ENCODE measurements at places on chromosomes 11 and 22. TPM values are rescaled to one million over a fixed set of nuclear protein-coding genes. Genes with fewer than 3 reads are reported as not detected.
A peak's percentile ranks its signal among the peaks of the same experiment; 100 is the strongest.

GRCh38 chr11:86717817-86718501 is 45.5 kb upstream of the ME3 start:
- H3K36me3 ChIP-seq, result peaks cover 14% of the 10 kb centered on the region
- DNase-seq, result no peak

DNA sequence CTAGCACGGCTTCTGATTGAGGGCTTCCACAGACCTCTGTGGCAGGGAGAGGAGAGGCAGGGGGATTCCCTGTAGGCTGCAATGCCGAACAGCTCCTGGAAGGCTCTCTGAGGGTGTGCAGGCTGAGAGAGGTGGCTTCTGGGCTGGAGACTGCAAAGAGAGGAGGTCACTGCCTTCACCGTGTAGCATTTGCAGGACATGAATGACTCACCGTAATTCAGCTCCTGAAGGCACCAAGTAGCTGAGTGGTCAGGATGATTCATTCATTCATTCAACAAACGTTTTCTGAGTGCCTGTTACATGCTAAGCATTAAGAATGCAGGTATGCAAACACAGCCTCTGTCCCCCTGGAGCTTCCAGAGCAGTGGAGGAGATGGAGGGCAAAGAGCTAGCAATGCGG is 18.0 kb upstream of the EIF3D start:
- no peak overlapping the region for H3K27ac ChIP-seq
- H3K4me3 ChIP-seq, result no peak overlapping the region
- DNase-seq, result no peak
- H3K36me3 ChIP-seq, result no peaks in the 10 kb centered on the region
- H3K4me1 ChIP-seq, result peaks cover 6% of the 10 kb centered on the region

DNA sequence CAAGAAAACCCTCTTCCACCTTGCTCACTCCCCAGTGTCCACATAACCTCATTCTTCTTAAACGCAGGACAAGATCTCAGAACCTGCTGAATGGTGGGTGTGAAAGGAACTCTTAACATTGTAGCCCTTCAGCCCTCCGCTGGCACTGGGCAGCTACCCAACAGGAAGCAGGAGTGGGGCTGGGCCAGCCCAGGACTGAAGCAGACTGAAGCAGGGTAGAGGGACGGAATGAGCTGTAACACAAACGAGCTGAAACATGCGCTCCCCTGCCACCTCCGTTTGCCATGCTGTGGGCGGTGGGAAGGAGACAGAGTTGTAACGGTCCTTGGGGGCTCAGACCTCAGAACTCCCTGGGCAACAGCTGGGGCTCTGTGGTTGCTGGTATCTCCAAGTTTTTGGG is 23.6 kb downstream of the NPAT start:
- H3K4me3 ChIP-seq, result no peak overlapping the region
- H3K27ac ChIP-seq, result peak overlapping the region; percentile 91
- peaks cover 29% of the 10 kb centered on the region for H3K4me1 ChIP-seq
- H3K36me3 ChIP-seq, result peaks cover 75% of the 10 kb centered on the region

- no peaks in the 10 kb centered on the region for H3K36me3 ChIP-seq
- peak; percentile 37 for DNase-seq
- H3K4me1 ChIP-seq, result peaks cover 42% of the 10 kb centered on the region
Observed at GRCh38 chr22:22865311-22866072, 22.1 kb upstream of the IGLL5 start.

GRCh38 chr11:27210531-27210930 is 152.5 kb downstream of the CCDC34 start:
- peaks cover 4% of the 10 kb centered on the region for H3K27me3 ChIP-seq
- H3K4me1 ChIP-seq, result no peaks in the 10 kb centered on the region
- DNase-seq, result no peak
- no peaks in the 10 kb centered on the region for H3K36me3 ChIP-seq

- no peaks in the 10 kb centered on the region for H3K27me3 ChIP-seq
- peak overlapping the region; percentile 4 for H3K4me3 ChIP-seq
- H3K27ac ChIP-seq, result peak overlapping the region; percentile 83
- H3K4me1 ChIP-seq, result peaks cover 59% of the 10 kb centered on the region
Observed at GRCh38 chr11:114073007-114073827, 13.7 kb downstream of the ZBTB16 start.

DNA sequence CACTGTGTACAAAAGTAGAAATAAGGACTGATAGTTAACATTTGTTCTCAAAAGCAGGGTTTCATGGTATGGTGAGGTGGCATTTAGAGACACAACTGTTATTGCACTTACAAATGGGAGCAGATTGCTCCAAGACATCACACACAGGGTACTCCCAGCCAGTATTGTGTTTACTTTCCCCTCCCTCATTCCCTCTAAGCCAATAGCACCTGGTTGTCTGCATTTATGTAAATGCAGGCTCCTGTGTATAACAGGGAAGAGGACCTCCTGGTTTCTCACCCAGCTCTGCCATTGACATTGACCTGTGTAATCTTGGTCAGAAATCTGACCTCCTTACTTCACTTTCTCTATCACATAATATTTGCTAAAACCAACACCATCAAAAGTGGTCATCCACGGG is 154.4 kb downstream of the NAV2 start:
- H3K4me3 ChIP-seq, result no peak overlapping the region
- no peaks in the 10 kb centered on the region for H3K36me3 ChIP-seq
- H3K4me1 ChIP-seq, result no peaks in the 10 kb centered on the region
- H3K27me3 ChIP-seq, result peaks cover 3% of the 10 kb centered on the region

- no peaks in the 10 kb centered on the region for H3K4me1 ChIP-seq
- no peaks in the 10 kb centered on the region for H3K27me3 ChIP-seq
- no peak overlapping the region for H3K27ac ChIP-seq
- H3K4me3 ChIP-seq, result no peak overlapping the region
Observed at GRCh38 chr11:37506531-37506930, 908.5 kb upstream of the RAG2 start.

DNA sequence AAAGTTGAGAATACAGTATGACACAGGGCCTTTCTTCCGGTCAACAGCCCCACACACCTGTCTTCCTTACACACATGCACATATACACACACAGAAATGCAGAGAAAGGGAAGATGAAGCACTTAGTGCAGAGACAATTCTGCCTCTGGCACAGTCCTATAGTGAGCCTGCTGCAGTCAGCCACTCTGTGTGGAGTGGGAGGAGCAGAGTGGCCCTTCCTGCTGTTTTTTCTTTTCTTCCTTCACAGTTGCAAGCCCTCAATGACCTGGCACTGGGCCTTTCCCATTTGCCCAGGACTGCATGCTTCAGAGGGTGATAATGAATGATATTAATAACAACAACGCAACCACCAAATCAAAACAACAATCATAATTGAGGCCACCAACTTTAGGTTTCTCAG is 527.0 kb upstream of the B3GAT1 start:
- no peaks in the 10 kb centered on the region for H3K4me1 ChIP-seq
- H3K4me3 ChIP-seq, result no peak overlapping the region
- peaks cover 3% of the 10 kb centered on the region for H3K27me3 ChIP-seq

- H3K27me3 ChIP-seq, result no peaks in the 10 kb centered on the region
- peaks cover 2% of the 10 kb centered on the region for H3K36me3 ChIP-seq
- no peak overlapping the region for H3K27ac ChIP-seq
- no peak overlapping the region for H3K4me3 ChIP-seq
- DNase-seq, result no peak
Observed at GRCh38 chr11:61805146-61805545, 11.7 kb downstream of the FADS1 start.

DNA sequence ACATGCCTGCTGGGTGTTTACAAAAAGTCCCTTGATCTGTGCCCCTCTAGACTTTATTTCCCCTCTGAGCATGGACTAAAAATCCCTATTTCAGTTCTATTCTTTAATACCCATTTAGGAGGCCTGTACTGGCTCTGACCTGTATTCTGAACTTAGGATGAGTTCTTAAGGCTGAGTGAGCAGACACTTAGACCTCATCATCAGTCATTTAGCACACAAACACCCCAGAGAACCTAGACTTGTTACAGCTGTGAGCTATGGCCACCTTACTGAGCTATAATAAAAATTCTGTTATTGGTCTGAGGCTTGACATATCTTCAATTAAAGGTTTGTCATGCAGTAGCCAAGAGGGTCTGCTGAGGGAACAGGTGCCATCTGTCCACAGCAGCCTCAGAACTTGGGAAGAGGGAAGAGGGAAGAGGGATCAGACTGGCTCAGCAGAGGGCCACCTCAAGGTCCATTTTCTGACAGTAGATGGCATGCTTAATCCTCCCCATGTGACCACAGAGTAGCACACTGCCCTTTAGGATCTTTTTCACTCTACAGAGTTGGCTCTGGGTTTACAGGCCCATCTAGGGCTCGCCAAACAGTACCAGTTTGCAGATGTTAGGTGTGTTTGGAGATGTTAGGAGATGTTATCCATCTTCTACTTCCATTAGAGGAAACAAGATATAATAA is 30.2 kb upstream of the RRM1 start:
- H3K27ac ChIP-seq, result peak overlapping the region; percentile 81
- peaks cover 56% of the 10 kb centered on the region for H3K4me1 ChIP-seq
- DNase-seq, result no peak
- H3K4me3 ChIP-seq, result no peak overlapping the region
- peaks cover 54% of the 10 kb centered on the region for H3K36me3 ChIP-seq

DNA sequence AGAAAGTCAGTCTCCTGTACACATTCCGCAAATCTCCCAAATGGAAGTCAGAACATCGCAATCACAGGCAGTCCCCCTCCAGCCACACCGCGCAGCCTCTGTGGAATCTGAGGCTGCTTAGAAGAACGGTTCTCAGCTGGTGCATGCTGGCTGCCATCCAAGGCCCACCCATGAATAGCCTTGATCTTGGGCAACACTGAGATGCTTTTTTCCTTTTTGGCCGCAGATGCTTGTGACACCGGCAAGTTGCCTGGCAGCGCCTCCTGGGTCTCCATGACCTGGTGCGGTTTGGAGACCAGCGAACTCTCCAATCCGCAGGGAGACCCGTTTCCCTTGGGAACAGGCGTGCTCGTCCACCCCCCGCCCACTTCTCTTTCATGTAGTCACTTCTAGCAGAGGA is 26.3 kb upstream of the PHF21B start:
- H3K27ac ChIP-seq, result no peak overlapping the region
- H3K4me1 ChIP-seq, result no peaks in the 10 kb centered on the region
- no peak for DNase-seq
- peaks cover 26% of the 10 kb centered on the region for H3K27me3 ChIP-seq
- H3K4me3 ChIP-seq, result no peak overlapping the region

- H3K4me3 ChIP-seq, result peak overlapping the region; percentile 84
Observed at GRCh38 chr11:8593455-8593854, 573 bp downstream of the STK33 start.

DNA sequence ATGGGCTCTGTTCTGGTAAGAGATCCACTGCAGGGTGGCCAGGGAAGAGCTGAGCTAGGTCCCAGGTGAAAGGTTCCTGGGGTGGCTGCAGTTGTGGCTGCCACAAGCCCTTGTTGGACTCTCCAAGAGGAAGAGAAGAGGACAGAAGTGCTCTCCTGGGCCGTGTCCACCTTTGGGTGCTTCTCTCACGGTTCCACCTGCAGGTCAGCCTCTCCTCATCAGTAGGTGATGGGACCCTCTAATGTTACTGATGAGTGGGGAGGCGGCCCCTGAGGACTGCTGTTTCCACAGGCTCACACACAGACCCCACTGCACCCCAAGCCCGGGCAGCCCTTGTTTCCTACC is 804.9 kb downstream of the BRD1 start:
- H3K36me3 ChIP-seq, result no peaks in the 10 kb centered on the region
- peaks cover 19% of the 10 kb centered on the region for H3K27me3 ChIP-seq
- DNase-seq, result no peak
- H3K27ac ChIP-seq, result no peak overlapping the region

- peak within 1 kb of the TSS; percentile 99 for H3K27ac ChIP-seq
- no peaks in the 10 kb centered on the region for H3K27me3 ChIP-seq
- no peak for DNase-seq
- peaks cover 27% of the 10 kb centered on the region for H3K4me1 ChIP-seq
- H3K4me3 ChIP-seq, result peak within 1 kb of the TSS; percentile 100
Observed at GRCh38 chr11:95066716-95067038, at the start of gene SRSF8. Gene SRSF8, plus strand, starts transcription at chr11:95066919. Its CDS starts 308 bp downstream, at chr11:95067227.

GRCh38 chr11:2378527-2379210 is 1.6 kb downstream of the CD81 start:
- H3K27me3 ChIP-seq, result no peaks in the 10 kb centered on the region
- no peak for DNase-seq
- H3K4me1 ChIP-seq, result peaks cover 50% of the 10 kb centered on the region
- peak overlapping the region; percentile 76 for H3K27ac ChIP-seq
- H3K4me3 ChIP-seq, result peak overlapping the region; percentile 80
- peaks cover 4% of the 10 kb centered on the region for H3K36me3 ChIP-seq

- H3K4me3 ChIP-seq, result no peak overlapping the region
- no peak for DNase-seq
- H3K36me3 ChIP-seq, result no peaks in the 10 kb centered on the region
- H3K4me1 ChIP-seq, result no peaks in the 10 kb centered on the region
Observed at GRCh38 chr11:23727794-23728193, 769.1 kb upstream of the LUZP2 start.

GRCh38 chr22:29979777-29980321 is 96.9 kb downstream of the MTMR3 start:
- no peaks in the 10 kb centered on the region for H3K4me1 ChIP-seq
- H3K36me3 ChIP-seq, result peaks cover 60% of the 10 kb centered on the region
- no peak overlapping the region for H3K27ac ChIP-seq

DNA sequence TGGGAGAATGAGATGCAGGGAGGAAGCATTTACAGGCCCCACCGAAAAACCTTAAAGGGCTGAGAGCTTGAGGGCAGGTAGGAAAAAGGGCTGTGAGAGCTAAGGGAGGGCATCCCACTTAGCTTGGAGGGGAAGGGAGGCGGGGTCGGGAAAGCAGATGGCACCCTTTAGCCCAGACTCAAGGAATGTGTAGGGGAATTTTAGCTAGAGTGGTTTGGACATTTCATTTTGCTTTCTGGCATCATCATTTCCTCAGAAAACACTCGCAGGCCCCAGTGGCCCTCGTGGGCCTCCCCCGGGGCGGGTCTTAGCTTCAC is 846 bp upstream of the STIM1 start:
- H3K36me3 ChIP-seq, result no peaks in the 10 kb centered on the region
- peak overlapping the region; percentile 98 for H3K27ac ChIP-seq
- peak; percentile 80 for DNase-seq
- peak overlapping the region; percentile 95 for H3K4me3 ChIP-seq
- peaks cover 1% of the 10 kb centered on the region for H3K27me3 ChIP-seq

DNA sequence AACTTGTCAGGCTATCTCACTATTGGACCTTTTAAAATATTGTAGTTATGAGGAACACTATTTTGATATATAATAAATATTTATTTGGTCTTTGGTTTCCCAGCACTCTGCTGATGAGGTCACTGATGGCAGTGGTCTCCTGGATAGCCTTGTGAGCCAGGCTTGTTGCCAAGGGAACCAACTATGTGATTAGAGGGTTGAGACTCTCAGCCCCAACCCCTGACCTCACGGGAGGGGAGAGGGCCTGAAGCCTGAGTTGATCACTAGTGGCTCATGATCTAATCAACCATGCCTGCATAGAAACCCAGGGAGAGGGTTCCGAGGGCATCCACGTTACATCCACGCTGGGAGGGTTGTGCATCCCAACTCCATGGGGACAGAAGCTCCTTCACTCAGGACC is 10.8 kb downstream of the PANX1 start:
- H3K4me1 ChIP-seq, result peaks cover 70% of the 10 kb centered on the region
- no peak for DNase-seq
- H3K4me3 ChIP-seq, result no peak overlapping the region
- no peak overlapping the region for H3K27ac ChIP-seq
- H3K36me3 ChIP-seq, result no peaks in the 10 kb centered on the region

UBE2L3 gene
- total RNA-seq, result 33.3 TPM

OR5P2 gene
- total RNA-seq, result not detected

GGT5 gene
- total RNA-seq, result 0.08 TPM

OR2D2 gene
- not detected for total RNA-seq

OR8K1 gene
- not detected for total RNA-seq

CARD18 gene
- not detected for total RNA-seq

OR51G2 gene
- not detected for total RNA-seq

TP53I11 gene
- total RNA-seq, result 5.0 TPM

GLYATL1 gene
- total RNA-seq, result not detected

MAP6 gene
- not detected for total RNA-seq

PIWIL4 gene
- total RNA-seq, result 1.5 TPM

OSBP2 gene
- total RNA-seq, result 1.3 TPM

NXPE1 gene
- total RNA-seq, result not detected

FXYD6 gene
- not detected for total RNA-seq

MUC5B gene
- not detected for total RNA-seq

OR52I1 gene
- total RNA-seq, result not detected

EHF gene
- total RNA-seq, result not detected
